ENCODE measurements at places on chromosomes 7 and 10. TPM values are rescaled to one million over a fixed set of nuclear protein-coding genes. Genes with fewer than 3 reads are reported as not detected.

The KCNIP2 gene
- total RNA-seq = 2.0 TPM

The TAS2R5 gene
- total RNA-seq = 5.2 TPM

The TMEM273 gene
- total RNA-seq = 0.83 TPM

The LBX1 gene
- not detected for total RNA-seq

The PRPF18 gene
- 31.9 TPM for total RNA-seq

The ZNF786 gene
- total RNA-seq = 17.6 TPM

GRCh38 chr10:130454543-130455000, 318.4 kb downstream of the GLRX3 start:
- DNase-seq = no peak

- no peak for DNase-seq
These were observed 82.3 kb downstream of the INPP5A start for GRCh38 chr10:132619927-132620326.

- DNase-seq = no peak
These were observed 62.1 kb upstream of the NCAPG2 start for GRCh38 chr7:158766570-158767281.

- DNase-seq = no peak
These were observed 11.6 kb downstream of the DDX56 start for GRCh38 chr7:44561962-44562621.

DNA sequence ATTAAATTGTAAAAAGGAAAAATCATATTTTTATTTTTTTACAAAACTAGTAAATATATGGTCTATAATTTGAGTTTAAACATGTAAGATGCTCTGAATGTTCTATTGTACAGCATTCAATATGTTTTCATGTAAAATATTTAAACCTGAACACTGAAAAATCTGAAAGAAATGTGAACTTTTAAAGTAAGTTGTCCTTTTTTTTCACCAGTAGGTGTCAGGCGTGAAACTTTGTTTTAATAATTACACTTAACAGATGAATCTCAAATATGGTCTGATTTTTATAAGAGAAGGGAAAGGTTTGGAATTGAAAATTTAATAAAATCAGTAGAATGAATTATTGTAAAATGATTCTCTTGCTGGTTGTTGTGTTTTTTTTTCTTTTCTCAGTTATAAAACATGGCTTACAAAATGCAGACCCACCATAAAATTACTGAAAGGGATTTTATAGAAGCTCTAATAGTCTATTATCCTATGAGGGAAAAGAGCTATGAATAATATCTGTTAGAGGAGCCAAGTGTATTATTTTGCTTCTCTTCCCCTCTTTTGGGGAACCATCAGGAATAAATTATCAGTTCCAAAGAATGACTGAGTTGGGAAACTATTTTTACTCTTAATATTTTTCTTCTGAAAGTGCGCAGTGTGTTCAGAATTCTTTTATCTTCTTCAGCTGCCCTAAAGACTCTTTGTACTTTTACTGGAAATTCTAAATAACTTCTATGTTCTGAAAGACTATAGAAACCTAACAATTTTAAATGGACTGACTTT, 217.7 kb upstream of the FZD1 start:
- no peak for DNase-seq

GRCh38 chr7:79822620-79823240, 311.9 kb upstream of the GNAI1 start:
- no peak for DNase-seq

DNA sequence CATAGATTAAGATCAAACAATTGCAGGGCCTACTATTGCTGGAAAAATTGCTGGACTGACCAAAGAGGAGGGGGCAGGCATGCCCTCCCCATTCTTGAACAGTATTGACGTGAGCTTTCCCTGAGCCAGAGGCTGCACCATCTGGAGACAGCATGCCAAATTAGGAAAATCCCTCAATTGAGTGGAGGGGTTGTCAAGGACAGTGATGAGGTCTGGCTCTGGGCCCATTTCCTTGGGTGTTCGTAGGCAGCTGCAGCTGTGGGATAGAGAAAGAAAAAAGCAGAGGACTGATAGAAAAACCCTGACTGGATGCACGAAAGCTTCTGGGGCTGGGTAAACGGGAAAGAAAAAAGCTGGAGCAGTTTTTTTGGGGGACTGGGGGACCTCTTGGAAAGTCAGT, 22.8 kb upstream of the ORC5 start:
- DNase-seq = no peak

DNA sequence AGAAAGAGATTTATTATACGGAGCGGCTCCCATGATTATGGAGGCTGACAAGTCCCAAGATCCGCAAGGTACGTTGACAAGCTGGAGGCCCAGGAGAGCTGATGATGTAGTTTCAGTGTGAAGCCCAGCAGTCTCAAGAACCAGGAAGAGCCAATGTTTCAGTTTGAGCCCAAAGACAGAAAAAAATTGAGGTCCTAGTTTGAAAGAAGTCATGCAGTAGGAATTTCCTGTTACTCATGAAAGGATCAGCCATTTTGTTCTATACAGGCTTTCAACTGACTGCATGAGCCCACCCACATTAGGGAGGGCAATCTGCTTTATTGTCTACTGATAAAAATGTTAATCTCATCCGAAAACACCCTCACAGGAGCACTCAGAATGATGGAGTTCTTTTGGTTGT, 51.5 kb downstream of the CCDC71L start:
- no peak for DNase-seq

GRCh38 chr10:129892548-129893052, 71.5 kb downstream of the EBF3 start:
- DNase-seq = no peak

DNA sequence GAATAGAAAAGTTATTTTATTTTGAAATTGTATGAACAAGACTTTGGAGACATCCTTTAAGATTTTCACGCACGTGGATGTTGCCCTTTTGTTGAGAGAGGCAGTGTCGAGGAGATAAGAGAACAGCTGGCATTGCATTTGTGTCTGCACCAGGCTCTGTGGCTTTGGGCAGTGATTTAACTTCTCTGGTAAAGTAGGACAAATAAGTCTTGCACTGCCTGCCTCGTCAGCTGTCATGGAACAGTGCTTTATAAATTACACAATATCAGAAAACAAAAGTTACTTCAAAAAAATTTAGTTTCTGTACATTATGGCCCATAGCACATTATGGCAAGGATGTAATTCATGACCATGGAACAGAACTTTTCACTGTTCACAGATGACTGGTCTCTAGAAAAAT, 20.1 kb downstream of the SNX10 start:
- DNase-seq = no peak

Data from naive thymus-derived CD8-positive, alpha-beta T cell (primary cell).